HCT116 (cell line): ENCODE measurements at places on chromosomes 1 and 21. TPM values are rescaled to one million over a fixed set of nuclear protein-coding genes. Genes with fewer than 3 reads are reported as not detected.

TINAGL1 gene
- total RNA-seq, result 57.9 TPM

TSEN15 gene
- total RNA-seq, result 31.1 TPM

CD5L gene
- total RNA-seq, result not detected

RHBDL2 gene
- total RNA-seq, result not detected

NOS1AP gene
- total RNA-seq, result 5.3 TPM

LIPI gene
- total RNA-seq, result not detected

RIMS3 gene
- 9.0 TPM for total RNA-seq

RGS1 gene
- total RNA-seq, result not detected

OXCT2 gene
- total RNA-seq, result 3.7 TPM

ATAD3C gene
- total RNA-seq, result 0.61 TPM

HSD3B1 gene
- total RNA-seq, result not detected

TAL1 gene
- 0.05 TPM for total RNA-seq
